ENCODE measurements at places on chromosomes 1 and 21. TPM values are rescaled to one million over a fixed set of nuclear protein-coding genes. Genes with fewer than 3 reads are reported as not detected.

CACNA1E gene
- total RNA-seq, result 0.17 TPM

TRIM67 gene
- not detected for total RNA-seq

HMGCS2 gene
- total RNA-seq, result 1.1 TPM

RRP1B gene
- 21.1 TPM for total RNA-seq

VHLL gene
- total RNA-seq, result not detected

SLC1A7 gene
- 0.69 TPM for total RNA-seq

ADCY10 gene
- total RNA-seq, result 0.26 TPM

NPHS2 gene
- not detected for total RNA-seq

C1orf115 gene
- 24.0 TPM for total RNA-seq

TPTE gene
- not detected for total RNA-seq

PODN gene
- total RNA-seq, result 150 TPM

CHTOP gene
- 39.5 TPM for total RNA-seq

MPZ gene
- 7.5 TPM for total RNA-seq

RGS4 gene
- 24.2 TPM for total RNA-seq

HAPLN2 gene
- total RNA-seq, result 5.1 TPM

NBPF6 gene
- not detected for total RNA-seq

CD101 gene
- total RNA-seq, result 1.3 TPM

CNIH3 gene
- total RNA-seq, result 0.83 TPM

FAM151A gene
- total RNA-seq, result not detected

AGBL4 gene
- not detected for total RNA-seq

ACTL8 gene
- not detected for total RNA-seq

LINGO4 gene
- total RNA-seq, result not detected

TTC39A gene
- total RNA-seq, result 0.17 TPM

EXTL1 gene
- total RNA-seq, result 0.97 TPM

SLC25A34 gene
- 0.66 TPM for total RNA-seq

HP1BP3 gene
- 241 TPM for total RNA-seq

KIF17 gene
- 7.3 TPM for total RNA-seq
